ENCODE measurements at places on chromosomes 5 and 9.

- no peak for DNase-seq
Measured at GRCh38 chr5:141762790-141763368, 80.8 kb upstream of the ARAP3 start.

DNA sequence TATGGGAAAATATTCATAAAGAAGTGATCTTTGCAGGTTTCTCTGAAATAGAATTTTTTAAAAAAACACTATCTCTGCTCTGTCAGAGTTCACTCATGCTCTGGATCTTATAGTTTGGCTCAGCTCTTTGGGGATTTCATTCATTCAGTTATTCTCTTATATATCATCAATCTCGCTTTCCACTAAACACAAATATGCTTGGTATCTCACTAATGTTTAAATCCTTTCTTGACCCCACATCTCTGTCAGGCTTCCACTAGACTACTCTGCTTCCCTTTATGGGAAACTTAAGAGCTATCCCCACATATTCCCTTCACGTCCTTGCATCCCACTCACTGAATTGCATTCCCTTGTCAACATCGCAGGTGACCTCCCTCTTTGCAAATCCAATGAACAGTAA, 396.1 kb downstream of the ENC1 start:
- DNase-seq = no peak

DNA sequence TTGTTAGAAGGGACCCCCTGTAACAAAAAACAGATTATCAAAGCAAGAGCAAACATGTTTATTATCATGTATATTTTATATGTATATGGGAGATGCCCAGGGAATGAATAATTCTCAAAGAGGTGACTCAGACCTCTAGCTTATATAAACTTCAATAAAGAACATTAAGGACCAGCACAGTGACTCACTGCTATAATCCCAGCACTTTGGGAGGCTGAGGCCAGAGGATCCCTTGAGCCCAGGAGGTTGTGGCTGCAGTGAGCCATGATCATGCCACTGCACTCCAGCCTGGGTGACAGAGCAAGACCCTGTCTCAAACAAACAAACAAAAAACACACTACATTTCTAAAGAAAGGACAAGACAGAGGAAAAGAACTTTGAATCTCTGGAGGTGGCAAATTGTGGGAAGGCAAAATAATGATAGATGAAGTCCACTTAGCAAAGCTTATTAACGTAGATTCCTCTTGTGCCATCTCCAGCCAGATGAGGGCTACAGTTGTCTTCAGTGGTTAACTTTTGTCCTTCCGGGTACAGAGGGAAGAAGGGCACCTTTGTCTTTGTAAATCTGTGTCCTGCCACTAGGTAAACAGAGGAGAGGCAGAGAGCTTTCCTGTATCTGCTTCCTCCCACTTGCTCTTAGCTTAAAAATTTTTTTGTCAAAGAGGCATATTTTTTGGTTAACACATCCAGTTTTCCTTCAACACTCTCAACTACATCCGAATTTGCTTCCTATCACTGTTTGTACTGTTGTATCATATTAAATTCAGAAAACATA, 7.5 kb upstream of the RFK start:
- DNase-seq = no peak

GRCh38 chr5:128596071-128596470, 58.0 kb upstream of the FBN2 start:
- DNase-seq = no peak

DNA sequence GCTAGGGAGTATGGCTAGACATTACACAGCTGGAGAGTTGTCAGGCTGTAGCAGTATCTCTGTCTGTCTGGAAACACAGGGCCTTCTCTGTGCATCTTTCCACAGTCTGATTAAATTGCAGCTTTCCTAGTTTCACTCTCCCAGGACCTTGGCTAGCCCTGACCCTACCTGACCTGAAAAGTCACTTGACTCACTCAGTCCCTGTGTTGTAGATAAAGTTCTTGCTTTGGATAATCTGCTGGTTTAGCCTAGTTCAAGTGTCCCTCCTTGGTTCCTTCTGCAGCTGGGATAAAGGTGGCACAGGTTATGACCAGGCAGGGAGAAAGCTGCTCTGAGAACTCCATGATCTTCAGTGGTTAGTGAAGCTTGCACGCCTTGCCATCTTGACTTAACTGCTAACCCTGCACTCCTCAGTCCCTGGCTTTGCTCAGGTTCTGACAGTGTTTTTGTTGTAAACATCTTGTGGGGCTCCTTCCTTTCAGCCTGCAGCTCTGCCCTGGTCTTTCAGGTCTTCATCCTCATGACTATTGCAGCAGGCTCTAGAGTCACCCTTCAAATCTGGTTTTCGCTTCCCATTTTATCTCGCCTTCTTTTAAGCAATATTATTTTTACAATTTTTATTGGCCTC, 101.0 kb downstream of the PIP5K1B start:
- DNase-seq = no peak

- DNase-seq = no peak
Measured at GRCh38 chr9:126421567-126422428, 95.2 kb downstream of the MVB12B start.

- DNase-seq = peak; percentile 45
Measured at GRCh38 chr9:134099123-134099761, 31.4 kb upstream of the BRD3 start.

Measured in activated naive CD8-positive, alpha-beta T cell treated with anti-CD3 and anti-CD28 coated beads for 36 hours (primary cell).